Astrocyte (in vitro differentiated cells and primary cell): ENCODE measurements at places on chromosomes 11 and 22. TPM values are rescaled to one million over a fixed set of nuclear protein-coding genes. Genes with fewer than 3 reads are reported as not detected.

Gene BLID
- total RNA-seq, result 1.1 and 1.2 TPM in 2 replicates

Gene SHANK2
- 6.4 and 10.1 TPM in 2 replicates for total RNA-seq

DNA sequence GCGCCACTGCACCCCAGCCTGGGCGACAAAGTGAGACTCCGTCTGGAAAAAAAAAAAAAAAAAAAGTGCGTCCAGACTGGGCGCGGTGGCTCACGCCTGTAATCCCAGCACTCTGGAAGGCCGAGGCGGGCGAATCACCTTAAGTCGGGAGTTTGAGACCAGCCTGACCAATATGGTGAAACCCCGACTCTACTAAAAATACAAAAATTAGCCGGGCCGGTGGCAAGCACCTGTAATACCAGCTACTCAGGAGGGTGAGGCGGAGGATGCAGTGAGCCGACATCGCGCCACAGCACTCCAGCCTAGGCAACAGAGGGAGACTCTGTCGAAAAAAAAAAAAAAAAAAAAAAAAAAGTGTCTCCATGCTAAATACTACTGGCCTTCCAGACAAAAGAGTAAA, 1.3 kb downstream of the USP28 start:
- DNase-seq, result no peak
- H3K36me3 ChIP-seq, result no peaks in the 10 kb centered on the region
- peaks cover 7% of the 10 kb centered on the region for H3K4me1 ChIP-seq
- peak overlapping the region; percentile 82 for H3K4me3 ChIP-seq
- H3K27ac ChIP-seq, result no peak overlapping the region

DNA sequence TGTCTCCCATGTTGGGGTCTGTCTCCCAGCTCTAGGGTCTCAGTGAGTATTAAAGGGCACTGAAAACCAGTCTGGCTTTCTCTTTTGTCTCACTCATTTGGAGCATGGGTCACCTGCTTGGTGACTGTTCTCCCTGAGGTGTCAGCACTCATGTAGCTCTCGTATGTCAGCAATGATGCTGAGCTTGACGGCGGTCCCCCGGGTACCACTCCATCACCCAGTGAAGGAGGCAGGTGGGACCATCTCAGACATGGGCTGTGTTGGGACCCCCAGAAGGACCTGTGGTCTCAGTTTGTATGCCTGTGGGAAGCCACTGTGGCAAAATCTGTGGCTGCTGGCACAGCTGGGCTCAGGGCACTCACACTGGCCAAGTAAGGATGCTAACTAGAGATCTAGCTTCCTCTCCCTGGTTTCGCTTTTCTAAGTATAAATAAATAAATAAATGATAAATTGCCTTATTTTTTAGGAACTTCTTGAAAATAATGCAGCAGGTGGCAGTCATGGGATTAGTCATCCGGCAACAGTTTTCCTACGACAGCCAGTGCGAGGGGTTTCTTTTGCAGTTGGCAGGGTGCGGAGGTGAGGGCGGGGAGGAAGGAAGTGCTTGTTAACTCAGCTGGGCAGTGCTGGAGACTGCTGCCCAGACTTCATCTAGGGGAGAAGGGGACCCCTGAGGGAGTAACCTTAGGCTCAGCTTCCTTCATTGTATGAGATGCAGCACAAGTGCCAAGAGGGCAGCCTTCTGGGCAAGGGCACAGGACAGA, 48.8 kb downstream of the OSBP2 start:
- no peaks in the 10 kb centered on the region for H3K36me3 ChIP-seq
- no peak for DNase-seq
- no peak overlapping the region for H3K27ac ChIP-seq
- no peaks in the 10 kb centered on the region for H3K27me3 ChIP-seq
- H3K4me3 ChIP-seq, result no peak overlapping the region
- H3K4me1 ChIP-seq, result no peaks in the 10 kb centered on the region

DNA sequence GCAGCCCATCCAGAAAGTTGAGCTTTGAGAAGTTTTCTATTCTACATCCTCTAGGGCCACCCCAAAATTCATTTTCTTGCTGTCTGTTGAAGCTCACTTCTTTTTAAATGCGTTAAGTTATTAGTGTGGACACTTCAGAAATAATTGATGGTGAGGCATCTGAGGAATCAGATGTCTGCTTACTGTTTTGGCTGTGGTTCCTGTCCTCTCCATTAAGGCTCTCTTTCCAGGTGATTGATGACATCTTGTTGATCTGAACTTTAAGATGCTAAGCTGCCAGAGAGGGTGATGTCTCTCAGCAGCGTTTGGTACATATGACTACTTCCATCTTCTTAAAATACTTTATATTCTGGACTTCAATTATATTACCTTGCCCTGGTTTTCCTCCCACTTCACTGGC, 45.2 kb downstream of the FAT3 start:
- no peak overlapping the region for H3K27ac ChIP-seq
- H3K36me3 ChIP-seq, result no peaks in the 10 kb centered on the region
- DNase-seq, result peak; percentile 11

Gene MMP13
- 1.2 and 3.9 TPM in 2 replicates for total RNA-seq

Gene DTX4
- 16.1 and 19.5 TPM in 2 replicates for total RNA-seq

Gene SIDT2
- total RNA-seq, result 54.8 and 55.8 TPM in 2 replicates
